ENCODE measurements at places on chromosomes 6 and 20. TPM values are rescaled to one million over a fixed set of nuclear protein-coding genes. Genes with fewer than 3 reads are reported as not detected.

The PCNA gene
- 0.87 TPM for total RNA-seq

The NOL4L gene
- 34.6 TPM for total RNA-seq

The PDE7B gene
- total RNA-seq = 10.3 TPM

The LY6G6C gene
- total RNA-seq = not detected

The PTGIS gene
- 8.4 TPM for total RNA-seq

The TLDC2 gene
- 15.1 TPM for total RNA-seq

The TNF gene
- not detected for total RNA-seq

The OR2B6 gene
- not detected for total RNA-seq

The SLC17A2 gene
- not detected for total RNA-seq

The EDN1 gene
- 18.7 TPM for total RNA-seq

The PLCB4 gene
- total RNA-seq = 29.4 TPM

The MCUR1 gene
- total RNA-seq = 2.3 TPM

The SERINC1 gene
- 63.0 TPM for total RNA-seq

The FNDC1 gene
- 4.0 TPM for total RNA-seq

The VSTM2L gene
- total RNA-seq = 16.7 TPM

The TTK gene
- 9.2 TPM for total RNA-seq

The SLA2 gene
- total RNA-seq = not detected

The FAM209B gene
- not detected for total RNA-seq

The ZSCAN23 gene
- not detected for total RNA-seq

The MAS1 gene
- total RNA-seq = not detected

The LST1 gene
- total RNA-seq = not detected

The C6orf118 gene
- total RNA-seq = 1.3 TPM

The PDE10A gene
- not detected for total RNA-seq

The EYS gene
- total RNA-seq = not detected

The SRMS gene
- not detected for total RNA-seq

The MYT1 gene
- total RNA-seq = not detected

The ZNF184 gene
- 10.1 TPM for total RNA-seq

The UST gene
- 42.6 TPM for total RNA-seq

The SPTLC3 gene
- total RNA-seq = 10.5 TPM

The GRM1 gene
- total RNA-seq = not detected

The CLVS2 gene
- not detected for total RNA-seq

The SYCP2L gene
- total RNA-seq = 2.6 TPM

The MTFR2 gene
- total RNA-seq = 4.0 TPM

The PI3 gene
- total RNA-seq = not detected

The HRH3 gene
- total RNA-seq = not detected

The DEFB124 gene
- total RNA-seq = 1.1 TPM

The OGFRL1 gene
- 27.0 TPM for total RNA-seq

The KIAA0408 gene
- 9.4 TPM for total RNA-seq

The PNLDC1 gene
- total RNA-seq = 2.5 TPM

The SPACA1 gene
- total RNA-seq = not detected

The JAG1 gene
- total RNA-seq = 54.8 TPM

The HEY2 gene
- 1.0 TPM for total RNA-seq

The MICB gene
- 1.7 TPM for total RNA-seq
